ENCODE measurements at places on chromosomes 1 and 21. TPM values are rescaled to one million over a fixed set of nuclear protein-coding genes. Genes with fewer than 3 reads are reported as not detected.

DNA sequence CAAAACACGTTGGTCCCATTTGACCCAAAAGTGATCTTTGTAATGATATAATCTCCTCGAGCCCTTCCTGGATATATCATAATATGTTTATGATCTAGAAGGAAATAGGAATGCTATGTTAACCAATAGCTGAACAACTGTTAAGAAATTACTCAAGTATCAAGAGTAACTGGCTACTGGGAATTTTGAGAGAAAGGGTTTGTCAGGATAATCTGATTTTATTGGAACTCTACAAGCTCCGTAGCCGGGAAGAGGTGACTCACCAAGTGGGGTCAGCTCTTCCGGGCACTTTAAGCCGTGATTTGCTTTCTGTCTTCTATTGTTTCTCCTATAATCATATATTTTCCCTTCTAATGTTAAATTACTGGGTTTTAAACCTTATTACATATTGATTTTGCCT is 250.5 kb upstream of the POGK start:
- H3K27me3 ChIP-seq, result no peaks in the 10 kb centered on the region
- no peak overlapping the region for H3K27ac ChIP-seq
- H3K4me1 ChIP-seq, result no peaks in the 10 kb centered on the region
- H3K4me3 ChIP-seq, result no peak overlapping the region

DNA sequence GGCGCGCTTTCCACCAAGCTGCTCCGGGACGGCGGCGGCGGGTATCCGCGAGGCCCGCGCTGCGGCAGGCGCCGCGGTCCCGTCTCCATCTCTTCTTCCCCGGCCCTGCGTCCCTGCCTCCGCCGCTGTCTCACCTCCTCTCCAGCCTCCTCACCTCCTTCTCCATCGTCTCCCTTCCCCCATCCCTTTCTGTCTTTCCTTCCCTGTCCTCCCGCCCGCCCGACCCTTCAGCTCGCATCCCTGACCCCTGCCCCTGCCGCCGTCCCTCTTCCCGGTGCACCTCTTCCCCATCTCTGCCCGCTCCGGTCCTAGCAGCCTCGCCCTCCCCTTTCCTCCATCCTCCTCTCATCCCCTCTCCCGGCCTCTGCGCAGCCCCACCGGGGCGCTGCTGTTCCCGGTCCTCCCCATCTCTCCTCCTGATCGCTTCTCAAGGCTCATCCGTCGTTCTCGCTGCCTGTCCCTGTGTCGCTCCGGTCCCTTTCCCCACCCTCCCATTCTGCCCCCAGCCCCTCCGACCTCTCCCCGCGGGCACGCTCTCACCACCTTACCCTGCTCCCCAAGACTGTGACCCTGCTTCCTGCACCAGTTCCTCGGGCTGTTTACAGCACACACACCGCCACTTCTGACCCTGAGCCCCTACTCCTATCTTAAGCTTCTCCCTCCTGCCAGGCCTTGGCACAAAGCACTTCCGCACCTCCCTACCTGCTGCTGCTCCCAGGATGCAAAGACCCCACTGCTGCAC is 760 bp upstream of the NPHP4 start:
- no peak for DNase-seq
- no peaks in the 10 kb centered on the region for H3K27me3 ChIP-seq
- H3K4me3 ChIP-seq, result peak overlapping the region; percentile 79

DNA sequence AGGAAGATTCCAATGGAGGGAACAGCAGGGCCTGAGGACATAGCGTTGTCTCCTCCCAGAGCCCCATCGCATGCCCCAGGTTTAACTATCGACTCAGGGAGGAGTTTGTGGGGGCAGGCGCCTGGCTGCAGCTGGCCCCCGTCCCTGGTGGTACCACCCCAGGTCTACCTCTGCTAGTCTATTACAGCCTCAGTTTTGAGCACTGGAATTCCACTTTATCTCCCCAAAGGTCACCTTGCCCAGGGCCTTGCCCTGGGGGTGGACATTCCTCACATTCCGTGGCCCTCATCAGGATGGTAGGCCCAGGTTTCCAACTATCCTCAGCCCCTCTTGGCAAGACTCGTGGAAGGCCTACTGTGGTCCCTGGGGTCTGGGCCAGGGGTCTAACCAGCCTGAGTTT is 65.4 kb upstream of the SSBP3 start:
- no peak for DNase-seq
- no peak overlapping the region for H3K4me3 ChIP-seq
- peaks cover 3% of the 10 kb centered on the region for H3K4me1 ChIP-seq
- no peak overlapping the region for H3K27ac ChIP-seq
- no peaks in the 10 kb centered on the region for H3K36me3 ChIP-seq

The NPR1 gene
- 19.9 TPM for total RNA-seq

The INKA2 gene
- 3.0 TPM for total RNA-seq

The MPL gene
- total RNA-seq, result not detected

The CFAP45 gene
- 2.6 TPM for total RNA-seq

Measured in breast epithelium (tissue), 4 donors.